ENCODE measurements at places on chromosomes 3 and 15. TPM values are rescaled to one million over a fixed set of nuclear protein-coding genes. Genes with fewer than 3 reads are reported as not detected.

The DAZL gene
- not detected for polyA plus RNA-seq

The VGLL3 gene
- polyA plus RNA-seq, result 1.4 TPM

The HCLS1 gene
- polyA plus RNA-seq, result 24.6 TPM

The MORC1 gene
- polyA plus RNA-seq, result not detected

The RHOV gene
- polyA plus RNA-seq, result 1.2 TPM

The MEIS2 gene
- polyA plus RNA-seq, result 3.9 TPM

The NDN gene
- 24.4 TPM for polyA plus RNA-seq

The MINDY4B gene
- polyA plus RNA-seq, result not detected

The SSUH2 gene
- polyA plus RNA-seq, result 6.3 TPM

The DUOX1 gene
- 16.3 TPM for polyA plus RNA-seq

The HESX1 gene
- 1.00 TPM for polyA plus RNA-seq

The ECE2 gene
- polyA plus RNA-seq, result not detected

The CIDEC gene
- polyA plus RNA-seq, result 0.63 TPM

The KLF15 gene
- 13.6 TPM for polyA plus RNA-seq

The SLC28A1 gene
- not detected for polyA plus RNA-seq

The C3orf49 gene
- polyA plus RNA-seq, result not detected

The ATP13A4 gene
- 2.8 TPM for polyA plus RNA-seq

The PSMD6 gene
- polyA plus RNA-seq, result 53.6 TPM

The LIPC gene
- not detected for polyA plus RNA-seq

The RARB gene
- polyA plus RNA-seq, result 2.9 TPM

The HDC gene
- polyA plus RNA-seq, result 4.4 TPM

The ZBED2 gene
- not detected for polyA plus RNA-seq

The MESP1 gene
- 1.7 TPM for polyA plus RNA-seq

The CD86 gene
- 3.1 TPM for polyA plus RNA-seq

The CFAP20DC gene
- 0.81 TPM for polyA plus RNA-seq

The FLNB gene
- polyA plus RNA-seq, result 38.2 TPM

The CFAP161 gene
- polyA plus RNA-seq, result 0.19 TPM

The CELF6 gene
- 3.9 TPM for polyA plus RNA-seq

The POPDC2 gene
- 5.6 TPM for polyA plus RNA-seq

The IL20RB gene
- polyA plus RNA-seq, result 0.75 TPM

The CEP70 gene
- polyA plus RNA-seq, result 16.5 TPM

The MAGEF1 gene
- 28.9 TPM for polyA plus RNA-seq

The PAQR5 gene
- polyA plus RNA-seq, result 4.4 TPM

The FAIM gene
- 13.5 TPM for polyA plus RNA-seq

The RNF168 gene
- polyA plus RNA-seq, result 6.0 TPM

The CCR8 gene
- not detected for polyA plus RNA-seq

The SLC51A gene
- polyA plus RNA-seq, result not detected

The FBLN2 gene
- 1.8 TPM for polyA plus RNA-seq

The FAM107A gene
- polyA plus RNA-seq, result 22.4 TPM

The RTP3 gene
- not detected for polyA plus RNA-seq

The SUCNR1 gene
- polyA plus RNA-seq, result 0.12 TPM

The CNTN4 gene
- 2.4 TPM for polyA plus RNA-seq

The PLAAT1 gene
- not detected for polyA plus RNA-seq

The ETV5 gene
- 5.7 TPM for polyA plus RNA-seq

The ZNF770 gene
- 7.0 TPM for polyA plus RNA-seq

The A4GNT gene
- 0.76 TPM for polyA plus RNA-seq

The ALG3 gene
- polyA plus RNA-seq, result 20.9 TPM

The FYTTD1 gene
- polyA plus RNA-seq, result 15.5 TPM

The MYL3 gene
- 11.5 TPM for polyA plus RNA-seq

The CHRNA3 gene
- polyA plus RNA-seq, result 0.31 TPM

The EFCAB12 gene
- 2.6 TPM for polyA plus RNA-seq

The CCDC32 gene
- polyA plus RNA-seq, result 14.4 TPM

The RPL4 gene
- polyA plus RNA-seq, result 4,395 TPM

All from stomach (tissue), 19 donors.